Activated CD8-positive, alpha-beta memory T cell treated with anti-CD3 and anti-CD28 coated beads for 24 hours (primary cell): ENCODE measurements at places on chromosomes 2 and 18.

DNA sequence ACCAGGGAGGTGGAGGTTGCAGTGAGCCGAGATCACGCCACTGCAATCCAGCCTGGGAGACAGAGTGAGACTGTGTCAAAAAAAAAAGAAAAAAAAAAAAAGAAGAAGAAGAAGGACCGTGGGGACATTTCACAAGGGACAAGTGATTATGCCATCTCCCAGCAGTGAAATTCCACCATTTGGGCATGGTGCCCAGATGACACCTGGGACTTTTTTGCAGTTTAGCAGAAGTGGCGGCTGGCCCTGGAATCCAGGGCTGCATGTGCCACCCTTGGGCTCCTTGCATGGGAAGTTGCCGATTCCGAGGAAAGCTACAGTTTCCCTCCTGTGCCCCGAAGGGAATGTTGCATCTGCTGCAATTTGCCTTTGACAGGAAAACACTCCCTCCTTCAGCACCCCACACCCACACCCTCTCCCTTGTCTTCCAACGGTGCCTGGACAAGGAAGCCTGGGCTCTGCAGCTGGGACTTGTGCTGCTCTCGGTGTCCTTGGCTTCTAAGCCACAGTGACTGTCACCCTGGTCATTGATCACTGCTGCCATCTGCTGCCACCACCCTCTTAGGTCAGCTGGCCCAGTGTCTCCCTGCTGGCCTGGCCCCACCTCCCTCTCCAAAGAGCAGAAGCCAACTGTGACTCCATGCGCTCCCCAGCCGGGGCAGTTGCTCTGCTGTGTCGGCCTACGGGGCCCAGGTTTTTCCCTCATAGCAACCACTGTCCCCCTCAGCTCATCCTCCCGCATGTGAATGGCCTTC is 56.4 kb upstream of the LRRC30 start:
- no peak for DNase-seq

DNA sequence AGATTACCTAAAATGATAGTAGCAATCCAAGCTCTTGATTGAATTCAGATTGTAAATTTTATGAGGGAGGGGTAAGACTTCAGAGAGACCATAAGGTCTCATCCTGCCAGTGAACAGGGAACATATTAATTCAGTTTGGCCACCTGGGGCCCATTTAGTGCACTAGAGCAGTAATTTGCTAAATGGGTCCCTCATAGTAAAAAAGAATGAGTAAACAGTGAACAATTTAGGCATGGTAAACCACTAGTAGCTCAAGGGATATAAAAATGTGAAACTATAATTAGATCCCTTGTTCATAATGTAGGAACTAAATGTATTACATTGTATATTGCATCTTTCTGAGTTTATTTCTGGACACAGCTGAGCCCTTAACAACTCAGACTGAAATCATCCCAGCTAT is 4.9 kb upstream of the PHLPP1 start:
- no peak for DNase-seq

DNA sequence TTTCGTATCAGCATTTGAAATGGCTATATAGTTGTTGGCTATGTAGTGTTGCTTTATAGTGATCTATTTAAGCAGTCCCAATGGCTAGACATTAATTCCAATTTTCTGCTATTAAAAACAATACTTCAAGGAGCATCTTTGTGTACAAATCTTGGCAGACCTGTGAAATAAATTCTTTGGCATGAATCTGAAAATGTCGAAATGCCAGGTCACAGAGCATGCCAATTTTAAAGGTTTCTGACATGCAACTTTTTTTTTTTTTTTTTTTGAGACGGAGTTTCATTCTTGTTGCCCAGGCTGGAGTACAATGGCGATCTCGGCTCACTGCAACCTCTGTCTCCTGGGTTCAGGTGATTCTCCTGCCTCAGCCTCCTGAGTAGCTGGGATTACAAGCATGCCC is 26.8 kb upstream of the CABLES1 start:
- DNase-seq: no peak

GRCh38 chr2:33011941-33012340 is 65.2 kb downstream of the LTBP1 start:
- no peak for DNase-seq

GRCh38 chr18:76564655-76565237 is 69.7 kb upstream of the ZNF516 start:
- no peak for DNase-seq
